Stimulated activated CD4-positive, alpha-beta T cell treated with anti-CD3 and anti-CD28 coated beads, Interleukin-1b, Interleukin-23, amount 100 ng/mL, for 1 hour (primary cell): ENCODE measurements at places on chromosomes 6 and 20.

DNA sequence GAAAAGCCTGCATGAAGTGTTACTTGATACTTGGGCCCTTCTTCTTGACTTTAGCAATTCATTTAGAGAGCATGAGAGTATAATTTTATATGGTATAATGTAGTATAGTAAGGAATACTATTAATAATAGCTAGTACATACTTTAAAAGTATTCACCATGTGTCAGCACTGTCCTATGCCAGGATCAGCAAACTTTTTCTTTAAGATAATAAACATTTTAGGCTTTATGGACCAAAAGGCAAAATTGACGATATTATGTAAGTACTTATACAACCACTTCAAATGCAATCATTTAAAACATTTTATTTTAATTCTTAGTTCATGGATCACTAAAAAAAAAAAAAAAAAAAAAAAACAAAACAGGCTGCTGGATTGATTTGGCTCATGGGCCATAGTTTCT lies 163.9 kb downstream of the IBTK start:
- DNase-seq = no peak

DNA sequence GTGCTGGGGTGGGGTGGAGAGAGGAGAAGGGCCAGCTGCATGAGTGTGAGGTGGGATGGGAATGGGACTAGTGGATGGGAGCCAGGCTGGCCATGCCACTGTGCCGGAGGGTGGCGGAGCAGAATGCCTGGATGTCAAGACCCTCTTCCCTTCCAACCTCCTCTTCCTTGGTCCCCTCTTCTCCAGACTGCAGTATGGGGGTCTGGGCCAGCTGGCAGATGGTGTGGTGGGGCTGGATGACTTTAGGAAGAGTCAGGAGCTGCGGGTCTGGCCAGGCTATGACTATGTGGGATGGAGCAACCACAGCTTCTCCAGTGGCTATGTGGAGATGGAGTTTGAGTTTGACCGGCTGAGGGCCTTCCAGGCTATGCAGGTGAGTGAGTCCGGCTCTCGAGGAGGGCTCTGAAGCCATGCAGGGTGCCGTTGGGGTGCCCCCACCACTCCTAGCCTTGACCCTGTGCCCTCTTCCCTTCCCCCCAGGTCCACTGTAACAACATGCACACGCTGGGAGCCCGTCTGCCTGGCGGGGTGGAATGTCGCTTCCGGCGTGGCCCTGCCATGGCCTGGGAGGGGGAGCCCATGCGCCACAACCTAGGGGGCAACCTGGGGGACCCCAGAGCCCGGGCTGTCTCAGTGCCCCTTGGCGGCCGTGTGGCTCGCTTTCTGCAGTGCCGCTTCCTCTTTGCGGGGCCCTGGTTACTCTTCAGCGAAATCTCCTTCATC lies 7.7 kb downstream of the DDR1 start:
- DNase-seq = no peak

GRCh38 chr6:13166916-13167315 lies 161.4 kb downstream of the TBC1D7 start:
- no peak for DNase-seq

DNA sequence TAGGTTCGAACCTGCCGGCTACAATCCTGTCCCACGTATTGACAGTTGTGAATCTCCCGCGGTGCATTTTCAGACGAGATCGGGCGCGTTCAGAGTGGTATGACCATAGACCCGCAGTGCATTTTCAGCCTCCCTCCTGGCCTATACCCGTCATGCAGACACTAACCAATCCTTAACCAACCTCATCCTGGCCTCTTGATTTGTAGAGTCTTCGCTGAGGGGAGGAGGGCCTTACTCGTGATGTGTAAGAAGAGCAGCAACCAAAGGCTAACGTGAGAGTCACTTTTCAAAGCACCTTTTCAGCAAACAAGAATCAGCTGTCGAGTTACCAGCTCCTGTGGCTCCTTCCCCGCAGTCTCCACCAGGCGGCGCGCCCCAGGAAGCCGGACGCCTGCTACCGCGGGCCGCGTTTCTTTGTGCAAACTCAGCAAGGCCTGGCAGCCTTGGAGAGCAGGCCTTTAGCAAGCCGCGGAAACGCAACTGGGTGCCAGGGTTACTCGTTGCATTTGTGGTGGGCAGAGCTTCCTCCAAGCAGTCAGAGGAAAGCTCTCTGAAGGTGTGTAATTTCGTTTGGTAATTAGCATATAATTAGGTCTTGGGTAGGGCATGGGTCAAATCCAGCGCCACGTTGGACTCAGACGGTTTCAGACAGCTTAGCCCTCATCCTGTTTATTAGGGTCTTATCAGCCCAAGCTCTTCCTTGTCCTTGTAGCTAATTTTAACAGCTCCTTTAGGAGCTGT lies 139.8 kb downstream of the OR2B2 start:
- DNase-seq = peak; percentile 68

- no peak for DNase-seq
These were observed 142.4 kb downstream of the LRFN2 start for GRCh38 chr6:40444811-40445210.

- DNase-seq = no peak
These were observed 22.7 kb upstream of the BMP6 start for GRCh38 chr6:7703148-7703680.

DNA sequence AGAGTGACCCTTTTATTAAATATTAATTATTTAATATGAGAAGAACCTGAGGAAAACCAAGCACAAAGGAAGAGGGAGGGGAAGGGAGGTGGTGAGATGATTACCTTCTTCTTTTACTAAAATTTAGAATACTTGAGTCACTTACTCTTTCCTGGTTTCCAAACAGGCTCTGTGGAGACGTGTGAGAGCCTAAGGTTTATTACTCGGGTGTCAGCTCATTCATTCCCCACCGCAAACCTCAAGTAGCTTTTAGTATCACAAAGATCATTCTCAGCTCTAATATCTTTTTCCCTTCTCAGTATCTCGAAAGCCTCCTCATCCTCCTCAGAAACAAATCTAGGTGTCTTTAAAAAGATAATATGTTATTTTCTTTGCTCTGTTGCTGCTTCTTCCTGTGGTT lies 497.2 kb upstream of the JARID2 start:
- no peak for DNase-seq

DNA sequence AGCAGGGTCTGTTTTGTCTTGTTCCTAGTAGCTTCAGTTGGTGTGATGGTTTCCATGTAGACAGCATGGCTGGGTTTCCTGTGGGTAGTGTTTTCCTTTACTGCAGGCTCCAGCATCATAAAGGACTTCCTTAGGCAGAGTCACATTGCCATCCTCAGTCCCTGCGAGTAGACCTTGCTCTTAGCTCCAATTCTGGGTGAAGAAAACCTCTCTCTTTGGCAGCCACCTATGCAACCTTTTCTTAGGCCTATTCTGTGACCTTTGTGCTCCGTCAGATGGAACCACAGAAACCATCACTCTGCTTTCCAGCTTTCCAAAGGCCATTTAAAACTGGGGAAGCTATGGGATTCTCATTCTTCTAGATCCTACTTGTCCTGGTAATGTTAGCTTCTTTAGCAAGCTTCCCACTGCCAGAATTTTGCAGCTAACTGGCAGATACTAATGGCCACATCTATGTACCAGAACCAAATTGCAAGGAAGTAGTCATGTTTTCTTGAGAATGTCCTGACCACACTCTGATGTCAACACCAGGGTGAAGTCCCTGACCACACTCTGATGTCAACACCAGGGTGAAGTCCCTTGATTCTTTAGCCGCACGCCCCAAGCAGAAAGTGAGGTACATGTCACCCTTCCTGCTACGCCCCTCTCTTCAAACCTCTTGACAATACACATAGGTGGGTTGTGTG lies 646.6 kb upstream of the HS3ST5 start:
- no peak for DNase-seq

GRCh38 chr6:108210556-108210955 lies 44.7 kb downstream of the NR2E1 start:
- DNase-seq = no peak

DNA sequence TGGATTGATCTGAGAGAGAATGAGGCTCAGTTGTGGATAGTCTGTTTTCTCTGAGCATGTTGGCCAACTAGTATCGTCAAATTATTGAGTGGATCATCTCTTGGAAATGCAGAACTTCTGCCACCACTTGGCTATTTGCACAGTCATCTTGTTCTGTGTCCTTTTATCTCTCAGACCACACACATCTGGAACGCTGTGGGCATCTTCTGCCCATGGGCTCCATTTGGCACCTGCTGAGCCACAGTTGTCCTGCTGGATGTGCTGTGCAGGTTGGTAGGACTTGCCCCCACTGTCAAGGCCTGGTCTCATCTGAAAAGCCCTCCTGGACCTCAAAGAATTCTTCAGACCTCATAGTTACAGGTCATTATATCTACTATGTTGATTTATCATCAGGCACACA lies 16.7 kb upstream of the C20orf144 start:
- DNase-seq = no peak

DNA sequence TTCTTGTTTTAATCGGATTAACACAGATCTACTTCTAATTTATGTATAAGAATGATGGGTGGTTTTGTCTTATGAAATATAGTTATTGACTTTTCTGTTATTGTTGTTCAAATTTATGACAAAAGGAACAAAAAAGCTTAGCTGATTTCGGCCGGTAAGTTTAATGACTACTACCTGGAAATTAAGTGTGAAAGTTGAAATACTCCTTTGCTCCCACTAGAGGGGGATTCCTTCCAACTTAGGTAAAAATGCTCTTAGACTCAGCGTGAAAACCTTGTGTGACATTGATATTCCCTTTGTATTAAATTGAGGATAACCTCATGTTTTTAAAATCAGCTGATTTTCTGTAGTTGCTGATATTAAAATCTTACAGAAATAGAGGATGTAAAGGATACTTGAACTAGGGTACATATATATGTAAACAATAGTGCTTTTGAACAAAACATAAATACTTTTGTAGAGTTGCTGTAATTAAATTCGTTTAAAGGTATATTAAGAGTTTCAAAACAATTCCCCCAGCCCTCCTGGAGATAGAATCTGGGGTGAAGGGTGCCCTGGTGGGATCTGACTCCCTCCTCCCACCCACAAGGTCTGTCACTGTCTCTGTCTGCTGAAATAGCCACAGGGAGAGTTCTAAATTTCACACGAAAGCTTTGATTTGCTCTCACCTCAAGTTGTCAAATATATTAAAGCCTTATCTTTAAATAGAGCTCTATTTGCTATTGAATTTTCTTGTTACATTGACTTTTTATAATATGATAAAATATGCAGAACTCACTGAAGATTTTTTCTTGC lies 257.5 kb downstream of the ARID1B start:
- DNase-seq = no peak

- no peak for DNase-seq
These were observed 264.6 kb downstream of the FRK start for GRCh38 chr6:115796061-115796460.

DNA sequence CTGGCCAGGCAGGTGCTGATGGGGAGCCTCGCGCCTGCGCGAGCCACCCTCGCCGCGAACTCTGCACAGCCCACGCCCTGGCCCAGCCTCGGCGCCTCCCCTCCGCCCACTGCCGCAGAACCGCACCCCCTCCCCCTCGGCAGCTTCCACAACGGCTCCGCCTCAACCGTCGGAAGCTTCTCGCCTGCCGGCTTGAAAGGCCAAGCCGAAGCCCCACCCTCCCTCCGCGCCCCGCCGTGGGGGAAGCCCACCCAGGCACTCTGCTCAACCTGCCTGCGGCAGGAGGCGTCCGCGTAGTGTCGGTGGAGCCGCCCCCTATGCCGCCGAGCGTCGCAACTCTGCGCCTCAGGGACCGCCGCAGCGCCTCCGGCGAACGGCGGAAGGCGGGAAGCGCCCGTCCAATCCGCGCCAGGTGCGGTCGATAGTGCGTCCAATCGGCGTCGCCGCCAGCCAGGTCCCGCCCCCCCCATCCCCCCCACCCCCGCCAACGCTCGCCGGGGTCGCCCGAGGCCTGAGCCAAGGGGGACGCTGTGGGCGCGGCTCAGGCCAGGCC lies at the start of gene SYCP2:
Gene SYCP2, minus strand, starts transcription at position 342 of the 553 bp plus-strand sequence. CDS start 11,224 bp downstream, outside the sequence.
- no peak for DNase-seq

DNA sequence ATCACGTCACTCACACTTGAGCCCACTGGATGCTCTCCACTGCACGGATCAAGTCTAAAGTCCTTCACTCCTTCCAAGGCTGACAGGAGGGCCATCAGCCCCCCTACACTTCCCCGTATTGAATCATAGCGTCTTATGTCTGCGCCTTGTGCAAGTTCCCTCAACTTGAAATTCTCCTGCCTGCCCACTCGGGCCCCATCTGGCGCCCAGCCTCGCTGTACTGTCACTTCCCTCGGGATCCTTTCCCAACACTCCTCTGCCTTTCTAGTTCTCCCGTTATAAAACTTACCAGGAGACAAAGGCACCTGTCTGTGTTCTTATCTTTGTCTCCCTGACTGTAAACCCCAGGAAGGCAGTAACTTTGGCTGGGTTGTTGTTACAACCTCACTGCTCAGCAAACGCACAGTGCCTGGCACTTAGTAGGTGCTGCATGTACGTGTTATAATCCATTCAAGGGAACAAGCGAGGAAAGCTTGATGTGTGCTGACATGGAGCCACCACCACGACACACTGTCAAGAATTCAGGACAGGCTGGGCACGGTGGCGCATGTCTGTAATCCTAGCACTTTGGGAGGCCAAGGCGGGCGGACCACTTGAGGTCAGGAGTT lies 33.8 kb upstream of the ZFAND3 start:
- no peak for DNase-seq

GRCh38 chr6:16849280-16849987 lies 88.2 kb upstream of the ATXN1 start:
- no peak for DNase-seq

DNA sequence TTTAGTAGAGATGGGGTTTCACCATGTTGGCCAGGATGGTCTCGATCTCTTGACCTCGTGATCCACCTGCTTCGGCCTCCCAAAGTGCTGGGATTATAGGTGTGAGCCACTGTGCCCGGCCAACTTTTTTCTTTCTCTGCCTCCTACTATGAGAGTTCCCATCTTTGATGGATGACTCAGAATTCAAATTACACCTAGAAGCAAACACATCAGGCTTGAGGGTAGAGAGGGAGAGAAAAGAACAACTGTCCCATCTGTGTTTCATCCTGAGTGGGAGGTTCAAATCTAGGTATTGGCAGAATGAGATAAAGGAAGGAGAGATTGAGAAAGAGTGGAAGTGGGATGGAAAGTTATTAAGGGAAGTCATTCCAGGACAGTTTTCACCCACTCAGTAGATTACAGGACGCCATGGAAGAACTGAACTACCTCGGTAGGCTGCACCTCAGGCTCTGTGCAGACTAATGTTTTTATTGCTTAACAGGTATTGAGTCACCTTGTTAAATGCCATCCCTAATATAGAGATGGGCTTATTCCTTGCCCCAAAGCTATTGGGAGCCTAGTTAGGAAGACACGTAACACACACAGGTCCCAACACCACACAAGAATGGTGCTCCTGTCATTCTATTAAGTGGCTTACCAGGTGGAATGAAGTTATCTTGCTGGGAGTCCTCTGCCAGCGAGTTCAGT lies 275.7 kb downstream of the SOX4 start:
- DNase-seq = no peak

DNA sequence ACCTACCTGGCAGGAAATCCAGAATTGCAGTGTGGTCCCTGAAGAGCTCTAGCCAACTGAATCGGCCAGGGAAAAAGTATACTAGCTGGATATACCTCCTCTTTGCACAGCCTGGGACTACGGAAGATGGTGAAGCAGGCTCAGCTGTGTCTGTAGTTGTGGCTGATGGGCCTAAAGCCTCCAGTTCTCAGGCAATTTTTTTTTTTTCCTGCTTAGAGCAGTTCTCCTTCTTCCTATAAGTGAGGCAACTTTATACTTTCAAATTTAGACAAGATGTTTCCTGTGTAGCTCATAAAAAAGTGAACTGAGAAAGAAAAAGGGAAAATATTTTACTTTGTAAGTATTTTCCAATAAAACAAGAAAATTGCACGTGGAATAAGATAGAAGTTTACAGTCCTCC lies 172.9 kb downstream of the CARMIL1 start:
- no peak for DNase-seq
